ENCODE measurements at places on chromosomes 13 and 19.

GRCh38 chr19:6589711-6590257 is 1.2 kb downstream of the CD70 start:
- DNase-seq: no peak

DNA sequence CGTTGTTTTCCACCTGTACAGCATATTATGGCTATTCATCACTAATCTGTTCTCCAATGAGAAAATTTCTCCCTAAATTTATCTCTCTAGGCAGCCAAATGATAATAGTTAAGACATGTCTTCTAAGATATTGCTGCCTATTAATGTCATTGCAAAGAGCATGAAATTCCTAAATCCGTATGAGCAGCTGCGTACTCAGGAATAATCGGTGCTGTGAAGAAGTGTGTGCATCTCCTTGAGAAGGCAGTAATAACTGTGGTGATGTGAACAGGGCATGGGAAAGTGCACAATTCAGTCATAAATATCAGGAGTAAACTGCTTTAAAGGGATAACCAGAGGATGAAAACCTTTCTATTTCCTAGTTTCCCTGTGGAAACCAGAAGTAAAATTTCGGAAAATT is 112.2 kb downstream of the SLITRK5 start:
- no peak for DNase-seq

DNA sequence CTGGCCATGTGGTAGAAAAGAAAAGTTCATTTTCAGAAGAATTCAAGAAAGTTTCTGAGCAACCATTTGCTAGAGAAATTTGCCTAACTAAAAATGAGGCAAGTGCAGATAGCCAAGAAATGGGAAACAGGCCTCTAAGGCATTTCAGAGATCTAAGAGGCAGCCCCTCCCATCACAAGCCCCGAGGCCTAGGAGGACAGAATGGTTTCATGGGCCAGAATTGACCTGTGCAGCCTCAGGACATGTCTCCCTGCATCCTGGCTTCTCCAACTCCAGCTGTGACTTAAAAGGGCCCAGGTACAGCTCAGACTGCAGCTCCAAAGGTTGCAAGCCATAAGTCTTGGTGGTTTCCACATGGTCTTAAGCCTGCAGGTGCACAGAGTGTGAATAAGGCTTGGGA is 3.3 kb upstream of the ZNF546 start:
- no peak for DNase-seq

GRCh38 chr19:32173836-32174235 is 171.6 kb upstream of the ZNF507 start:
- no peak for DNase-seq

GRCh38 chr19:29690842-29691241 is 24.2 kb downstream of the C19orf12 start:
- peak; percentile 54 for DNase-seq

DNA sequence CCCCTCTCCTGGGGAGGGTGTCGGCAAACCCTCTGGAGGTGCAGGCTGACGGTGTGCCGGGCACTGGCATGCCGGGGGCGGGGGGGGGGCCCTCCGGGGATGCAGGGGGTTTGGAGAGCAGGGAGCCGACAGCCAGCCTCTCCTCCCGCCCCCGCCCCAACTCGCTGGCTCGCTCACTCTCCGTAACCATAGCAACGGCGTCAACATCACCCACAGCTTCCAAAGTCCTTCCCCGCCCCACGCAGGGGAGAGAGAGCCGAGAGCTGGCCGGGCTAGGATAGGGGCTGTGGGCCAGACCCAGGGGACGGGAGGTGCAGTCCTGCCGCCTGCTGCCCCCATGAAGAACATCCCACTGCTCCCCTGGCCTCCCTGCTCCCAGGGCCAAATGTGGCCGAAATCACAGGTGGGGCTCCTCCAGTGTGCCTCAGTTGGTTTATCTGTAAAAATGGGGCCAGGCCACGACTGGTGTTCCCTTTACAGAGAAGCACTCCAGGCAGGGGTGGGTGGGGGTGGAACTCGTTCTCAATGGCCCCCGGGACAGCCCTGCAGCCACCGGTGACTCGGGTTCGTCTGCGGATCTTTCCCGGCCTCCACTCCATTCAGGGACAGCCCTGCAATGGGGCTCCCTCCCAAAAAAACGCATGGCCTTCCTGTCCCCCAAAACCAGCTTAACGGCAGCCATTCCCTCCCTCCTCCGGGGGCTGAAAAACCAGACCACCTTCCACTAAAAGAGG is 3.2 kb downstream of the KLF16 start:
- peak; percentile 75 for DNase-seq

GRCh38 chr13:81442904-81443303 is 1102.0 kb upstream of the SPRY2 start:
- DNase-seq: no peak

DNA sequence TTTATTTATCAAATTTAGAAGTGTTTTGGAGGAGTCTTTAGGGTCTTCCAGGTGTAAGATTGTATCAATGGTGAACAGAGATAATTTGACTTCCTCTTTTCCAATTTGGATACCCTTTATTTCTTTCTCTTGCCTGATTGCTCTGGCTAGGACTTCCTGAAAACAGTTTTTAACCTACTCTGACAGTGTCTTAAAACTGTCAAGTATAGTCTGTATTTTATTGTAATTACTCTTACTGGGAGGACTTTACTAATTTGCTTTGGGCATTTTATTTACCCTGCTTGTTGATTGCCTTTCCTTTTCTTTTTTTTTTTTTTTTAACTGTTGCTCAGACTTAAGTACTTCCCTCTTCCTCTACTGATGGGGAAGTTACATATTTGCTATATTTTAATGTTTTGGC is 81.3 kb downstream of the URI1 start:
- no peak for DNase-seq

- no peak for DNase-seq
Observed at GRCh38 chr19:47564081-47564480, 8.9 kb downstream of the ZNF541 start.
